CD4-positive, alpha-beta T cell treated with Interleukin-1 beta for 1 hour (primary cell): ENCODE measurements at places on chromosomes 6 and 20.
A peak's percentile ranks its signal among the peaks of the same experiment; 100 is the strongest.

- DNase-seq = no peak
These were observed 4.1 kb upstream of the MOXD1 start for GRCh38 chr6:132405143-132405915.

- DNase-seq = no peak
These were observed 88.5 kb downstream of the POPDC3 start for GRCh38 chr6:105091140-105091829.

DNA sequence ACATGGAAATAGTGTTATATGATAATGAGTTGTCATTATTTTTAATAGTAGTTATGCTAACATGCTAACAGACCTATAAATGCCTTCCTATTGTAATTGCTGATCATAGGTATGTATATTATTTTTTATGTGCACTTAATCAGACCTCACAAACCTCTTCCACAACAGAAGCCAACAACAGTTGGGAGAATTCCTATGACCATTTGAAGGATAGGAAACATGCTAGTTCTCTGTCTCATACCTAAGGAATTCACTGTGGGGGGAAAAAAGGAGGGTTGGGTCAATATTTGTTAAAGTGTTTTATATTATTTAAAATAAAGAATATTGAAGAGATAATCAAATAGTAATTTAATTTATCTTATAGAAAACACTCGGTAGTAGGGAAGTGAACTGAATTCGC lies 990.9 kb downstream of the EPHA7 start:
- DNase-seq = no peak

- DNase-seq = no peak
These were observed 421.2 kb upstream of the EYS start for GRCh38 chr6:66128243-66128642.

GRCh38 chr6:134230940-134231339 lies 87.0 kb downstream of the SGK1 start:
- no peak for DNase-seq

GRCh38 chr20:2606507-2607006 lies 45.9 kb upstream of the NOP56 start:
- no peak for DNase-seq

- DNase-seq = no peak
These were observed 412.5 kb downstream of the GJA1 start for GRCh38 chr6:121847806-121848522.

GRCh38 chr6:43736844-43737243 lies 33.2 kb upstream of the VEGFA start:
- DNase-seq = no peak

DNA sequence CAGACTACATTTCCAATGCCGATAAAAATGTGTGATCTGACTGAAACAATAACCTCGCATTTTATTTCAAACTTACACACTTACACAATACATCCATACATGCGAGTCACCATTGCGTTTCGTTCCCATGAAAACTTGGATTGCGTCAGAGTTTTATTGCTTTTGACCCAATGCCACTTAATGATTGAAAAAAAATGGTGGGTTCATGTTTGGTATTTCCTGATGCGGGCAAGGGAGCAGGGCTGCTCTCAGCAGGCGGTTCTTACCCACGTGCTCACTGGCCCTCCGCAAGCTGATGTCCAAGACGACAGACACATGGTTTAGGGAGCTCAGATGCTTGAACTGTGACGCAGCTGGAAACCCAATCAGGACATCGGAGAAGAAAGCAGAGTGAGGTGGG lies 281.0 kb upstream of the SULF2 start:
- no peak for DNase-seq

DNA sequence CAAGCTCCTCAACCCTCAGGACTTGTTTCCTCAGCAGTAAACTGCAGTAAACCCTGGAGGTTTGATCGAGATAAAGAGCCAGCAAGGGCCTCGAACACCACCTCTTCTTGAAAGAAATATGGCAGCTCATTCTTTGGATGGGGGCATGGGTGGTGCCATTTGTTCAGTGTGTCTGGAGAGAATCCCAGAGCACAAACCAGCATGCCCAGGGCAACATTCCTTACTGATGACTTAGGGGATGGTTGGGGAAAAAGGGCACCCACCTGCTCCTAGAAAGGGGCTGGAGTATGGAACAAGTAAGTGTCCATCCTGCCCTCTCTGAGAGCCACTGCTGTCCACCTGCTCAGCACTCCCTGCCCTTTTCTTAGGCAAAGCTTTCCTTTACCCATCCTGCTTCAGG lies 31.3 kb upstream of the ZFAND3 start:
- DNase-seq = no peak

DNA sequence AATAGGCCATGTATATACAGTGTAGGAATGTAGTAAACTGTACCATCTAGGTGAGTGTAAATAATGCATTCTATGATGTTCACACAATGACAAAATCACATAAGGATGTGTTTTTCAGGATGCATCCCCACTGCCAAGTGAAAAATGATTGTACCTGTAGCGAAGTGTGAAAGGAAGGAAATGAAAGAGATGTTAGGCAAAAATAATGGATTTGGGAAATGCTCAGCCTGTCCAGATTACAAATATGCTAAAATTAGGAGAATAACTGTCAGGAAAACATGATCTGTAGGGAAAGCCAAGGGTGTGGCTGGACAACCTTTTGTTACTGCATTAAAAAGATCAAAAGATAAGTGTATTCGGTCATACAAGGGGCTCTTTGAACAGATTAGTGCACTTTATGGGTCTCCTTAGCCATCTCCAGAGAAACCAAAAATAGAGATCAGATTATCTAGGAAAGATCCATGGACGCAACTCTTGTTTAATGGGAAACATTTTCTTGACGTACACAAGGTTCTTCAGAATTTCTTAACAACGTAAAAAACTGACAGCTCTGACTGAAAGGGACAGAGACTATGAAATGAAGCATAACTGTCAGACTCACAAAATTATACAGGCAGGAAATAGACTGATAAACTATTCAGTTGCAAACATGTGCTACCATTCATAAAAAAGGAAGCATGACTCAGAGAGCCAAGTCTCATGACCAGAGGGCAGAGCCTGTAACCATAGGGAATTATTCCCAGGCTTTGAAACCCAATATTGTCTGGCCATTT lies 253.6 kb upstream of the RAB32 start:
- peak; percentile 9 for DNase-seq

GRCh38 chr6:21265730-21266044 lies 327.9 kb upstream of the SOX4 start:
- no peak for DNase-seq

- DNase-seq = no peak
These were observed 17.9 kb downstream of the MDFI start for GRCh38 chr6:41656002-41656691.

GRCh38 chr6:35088281-35089215 lies 52.6 kb downstream of the TCP11 start:
- no peak for DNase-seq
